Tibial nerve (tissue), 4 donors: ENCODE measurements at places on chromosomes 1 and 21. TPM values are rescaled to one million over a fixed set of nuclear protein-coding genes. Genes with fewer than 3 reads are reported as not detected.

DNA sequence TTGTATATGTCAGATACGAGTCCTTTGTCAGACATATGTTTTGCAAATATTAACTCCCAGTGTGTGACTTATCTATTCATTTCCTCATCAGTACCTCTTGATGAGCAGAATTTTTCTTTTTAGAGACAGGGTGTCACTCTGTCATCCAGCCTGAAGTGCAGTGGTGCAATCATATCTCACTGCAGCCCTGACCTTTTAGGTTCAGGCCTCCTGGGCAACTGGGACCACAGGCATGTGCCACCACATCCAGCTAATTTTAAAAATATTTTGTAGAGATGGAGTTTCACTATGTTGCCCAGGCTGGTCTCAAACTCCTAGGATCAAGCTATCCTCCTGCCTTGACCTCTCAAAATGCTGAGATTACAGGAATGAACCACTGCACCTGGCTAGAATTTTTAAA lies 93.0 kb downstream of the HLCS start:
- no peak for DNase-seq

- no peak for DNase-seq
Measured at GRCh38 chr1:26126321-26127084, 14.9 kb downstream of the PDIK1L start.

GRCh38 chr1:12472798-12473551 lies 145.0 kb downstream of the DHRS3 start:
- no peak for DNase-seq

The HSF2BP gene
- 6.3 TPM for total RNA-seq

- no peak for DNase-seq
Measured at GRCh38 chr21:40517646-40518045, 329.3 kb downstream of the DSCAM start.

GRCh38 chr1:240962086-240962485 lies 350.1 kb upstream of the GREM2 start:
- DNase-seq, result no peak

- no peak for DNase-seq
Measured at GRCh38 chr1:19670787-19671186, 6.1 kb downstream of the HTR6 start.

GRCh38 chr1:82141390-82141789 lies 340.7 kb downstream of the ADGRL2 start:
- no peak for DNase-seq

The ELF3 gene
- total RNA-seq, result not detected

DNA sequence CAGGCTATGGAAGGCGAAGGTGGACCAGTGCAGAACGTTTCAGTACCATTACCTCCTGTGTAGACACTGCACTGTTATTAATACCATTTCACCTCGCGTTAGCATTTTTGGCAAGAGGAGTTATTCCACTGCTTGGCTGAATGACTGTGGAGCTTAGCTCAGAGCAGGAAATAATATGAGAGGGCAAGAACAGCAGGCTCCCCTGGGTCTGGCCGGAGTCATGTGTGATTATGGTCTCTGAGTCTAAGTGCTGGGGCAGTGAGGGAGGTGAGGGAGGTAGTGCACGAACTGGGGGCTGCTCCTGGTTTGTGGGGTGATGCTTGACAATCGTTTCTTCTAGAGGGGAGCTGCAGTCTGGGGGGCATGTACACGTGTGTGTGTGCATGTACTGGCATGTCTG lies 82.9 kb downstream of the MDM4 start:
- no peak for DNase-seq

- no peak for DNase-seq
Measured at GRCh38 chr1:213759359-213760181, 228.2 kb upstream of the PROX1 start.

- no peak for DNase-seq
Measured at GRCh38 chr21:35412231-35412630, 363.1 kb upstream of the RUNX1 start.

GRCh38 chr1:42258218-42258617 lies 76.8 kb downstream of the FOXJ3 start:
- DNase-seq, result no peak

The RIPPLY3 gene
- not detected for total RNA-seq

The OR10J1 gene
- not detected for total RNA-seq

DNA sequence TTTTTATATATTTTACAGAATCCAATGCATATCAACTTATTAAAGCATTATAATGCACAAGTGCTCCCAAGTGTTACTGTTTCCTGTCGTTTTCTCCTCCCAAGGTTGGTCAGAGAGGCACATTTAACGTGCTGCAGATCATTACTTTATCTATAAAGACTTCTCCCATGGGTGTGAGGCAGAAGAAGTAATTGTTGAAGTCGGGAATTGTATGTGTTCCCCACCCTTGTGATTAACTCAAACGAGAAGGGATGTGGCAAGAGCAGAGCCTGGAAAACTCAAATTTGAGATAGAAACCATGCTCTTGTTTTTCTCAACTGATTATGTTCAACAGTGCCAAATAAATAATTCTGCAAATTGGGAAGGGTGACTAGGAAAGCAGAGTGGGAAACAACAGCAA lies 412.5 kb upstream of the ADAMTS5 start:
- no peak for DNase-seq

DNA sequence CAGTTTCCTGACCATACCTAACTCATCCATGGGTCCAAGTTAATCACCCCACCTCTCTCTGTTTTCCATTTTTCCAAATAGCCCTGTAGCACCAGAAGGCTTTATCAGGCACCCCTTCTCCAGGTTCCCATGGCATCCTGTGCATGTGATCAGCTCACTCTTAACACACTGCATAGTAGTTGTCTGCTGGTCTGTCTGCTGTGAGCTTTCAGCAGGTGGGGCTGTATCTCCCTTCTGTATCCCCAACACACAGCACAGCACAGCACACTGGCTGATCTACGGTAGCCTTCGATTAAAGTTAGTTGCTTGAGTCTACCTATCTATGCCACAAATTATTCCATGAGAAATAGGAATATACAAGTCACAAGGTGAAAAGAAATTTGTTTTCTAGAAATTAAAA lies 54.3 kb upstream of the C1orf198 start:
- DNase-seq, result no peak

The GTF2B gene
- 55.7 TPM for total RNA-seq

GRCh38 chr1:43442756-43443155 lies 11.0 kb downstream of the HYI start:
- DNase-seq, result no peak

DNA sequence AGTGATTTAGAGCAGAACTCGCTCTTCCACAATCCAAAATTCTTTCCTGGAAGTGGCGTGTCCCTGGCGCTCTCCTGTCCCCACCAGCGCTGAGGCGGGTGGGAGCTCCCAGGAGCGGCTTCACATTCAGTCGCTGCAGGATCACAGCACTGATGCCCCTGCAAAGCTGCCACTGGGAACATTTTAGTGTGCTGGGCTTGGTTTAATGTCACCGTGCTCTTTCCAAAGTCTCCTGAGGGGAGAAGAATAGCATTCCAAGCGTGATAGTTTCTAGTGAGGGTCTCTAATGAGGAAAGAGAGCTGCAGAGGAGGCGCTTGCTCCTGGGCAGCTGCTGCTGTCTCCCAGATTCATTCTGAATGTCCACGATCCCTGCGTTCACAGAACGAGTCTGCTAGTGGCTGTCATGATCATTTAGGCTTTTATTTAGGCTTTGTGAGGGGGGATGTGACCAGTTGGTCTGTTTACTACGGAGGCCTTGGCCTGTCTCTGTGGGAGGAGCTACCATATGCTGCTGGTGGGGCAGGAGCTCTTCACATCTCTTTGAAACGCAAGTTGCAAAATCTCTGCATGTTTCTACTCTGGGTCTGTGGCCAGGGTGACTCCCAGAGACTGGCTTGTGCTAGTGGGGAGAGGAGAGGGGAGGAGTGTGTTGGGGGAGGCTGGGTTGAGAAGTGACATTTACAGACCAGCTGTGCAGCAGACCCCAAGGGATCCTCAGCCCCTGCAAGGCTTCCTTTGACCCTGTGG lies 23.4 kb downstream of the OLFML3 start:
- DNase-seq, result no peak

DNA sequence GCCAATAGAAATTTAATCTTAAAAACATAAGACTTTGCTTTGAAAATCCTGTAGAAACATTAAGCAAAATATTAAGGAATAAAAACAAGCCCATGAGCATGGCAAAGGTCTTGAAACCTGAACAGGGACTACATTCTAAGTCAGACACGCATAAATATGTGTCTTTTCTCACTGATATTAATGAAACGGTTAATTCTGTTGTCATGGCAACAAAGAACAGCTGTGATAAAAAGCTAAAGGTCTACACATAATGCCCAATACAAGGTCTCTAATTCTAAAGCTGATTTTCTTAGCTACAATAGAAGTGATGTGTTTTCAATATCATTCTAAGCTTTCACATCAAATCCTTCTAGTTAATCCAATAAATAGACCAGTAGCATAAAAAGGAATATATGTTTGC lies 331.7 kb downstream of the PTBP2 start:
- DNase-seq, result no peak
